ENCODE measurements at places on chromosomes 4 and X. TPM values are rescaled to one million over a fixed set of nuclear protein-coding genes. Genes with fewer than 3 reads are reported as not detected.

DNA sequence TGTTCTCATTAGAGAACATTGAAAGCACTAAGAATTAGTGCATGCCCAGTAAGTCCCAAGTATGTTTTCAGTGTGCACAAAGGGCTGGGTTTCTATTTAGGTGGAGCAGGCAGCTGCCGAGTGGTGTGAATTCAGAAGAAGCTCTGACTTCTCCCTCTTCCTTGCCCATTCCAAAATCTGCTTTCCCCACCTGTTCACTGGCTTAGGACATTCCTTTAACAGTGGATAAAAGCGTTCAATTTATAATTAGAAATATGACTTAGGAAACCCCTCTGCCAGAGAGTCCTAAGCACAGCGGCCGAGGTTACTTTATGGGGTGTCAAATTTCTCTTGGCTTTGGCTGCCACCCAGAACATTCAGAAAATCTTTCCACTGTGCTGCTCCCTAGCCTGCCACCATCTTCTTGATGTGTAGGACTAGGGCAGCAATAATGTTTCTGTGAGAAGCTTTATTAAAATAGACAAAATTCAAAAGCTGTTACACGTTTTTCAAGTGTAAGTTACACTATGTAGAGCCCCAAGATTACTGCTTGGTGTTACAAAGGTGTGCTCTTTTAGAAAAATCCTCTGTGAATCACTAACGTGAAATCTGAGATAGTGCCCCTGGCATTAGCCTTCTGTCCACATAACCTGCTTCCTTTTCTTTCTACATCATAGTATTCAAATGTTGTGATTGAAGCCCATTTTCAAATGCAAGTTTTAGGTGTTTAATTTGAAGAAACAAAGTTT, 191.6 kb upstream of the ANKRD50 start:
- H3K4me1 ChIP-seq, result no peaks in the 10 kb centered on the region
- no peak overlapping the region for H3K4me3 ChIP-seq
- no peaks in the 10 kb centered on the region for H3K27me3 ChIP-seq
- H3K27ac ChIP-seq, result peak overlapping the region; percentile 32
- H3K36me3 ChIP-seq, result no peaks in the 10 kb centered on the region
- DNase-seq, result peak; percentile 54

DNA sequence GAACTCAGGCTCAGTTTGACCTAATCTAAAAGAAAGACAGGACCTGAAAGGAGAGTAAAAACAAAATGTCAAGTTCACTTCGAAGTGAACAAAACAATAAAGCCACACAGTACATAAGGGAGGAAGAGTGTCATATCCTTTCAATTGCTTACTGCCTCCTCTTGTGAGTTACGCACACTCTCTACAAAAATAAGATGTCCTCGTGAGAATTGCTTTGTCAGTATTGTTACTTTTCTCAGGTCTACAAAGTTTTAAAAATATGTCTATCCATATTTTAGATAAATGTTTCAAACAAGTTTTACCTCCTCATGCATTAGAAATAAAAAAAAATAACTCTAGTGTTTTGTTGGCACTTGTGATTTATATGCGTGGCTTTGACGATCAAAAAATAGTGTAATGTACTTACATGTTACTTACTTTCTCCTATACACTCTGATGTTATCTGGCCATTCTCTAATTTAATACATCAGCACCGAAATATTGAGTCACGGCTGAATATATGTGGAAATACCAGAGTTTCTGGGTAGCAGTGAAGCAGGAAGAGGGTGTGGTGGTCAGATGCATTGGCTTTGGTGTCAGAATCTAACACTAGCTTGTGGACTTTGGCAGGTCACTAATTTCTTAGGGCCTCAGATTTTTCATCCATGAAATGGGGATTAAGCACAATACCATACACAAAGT, 8.1 kb upstream of the MRPL1 start:
- no peaks in the 10 kb centered on the region for H3K27me3 ChIP-seq
- no peak overlapping the region for H3K4me3 ChIP-seq
- no peaks in the 10 kb centered on the region for H3K4me1 ChIP-seq
- H3K36me3 ChIP-seq, result no peaks in the 10 kb centered on the region

DNA sequence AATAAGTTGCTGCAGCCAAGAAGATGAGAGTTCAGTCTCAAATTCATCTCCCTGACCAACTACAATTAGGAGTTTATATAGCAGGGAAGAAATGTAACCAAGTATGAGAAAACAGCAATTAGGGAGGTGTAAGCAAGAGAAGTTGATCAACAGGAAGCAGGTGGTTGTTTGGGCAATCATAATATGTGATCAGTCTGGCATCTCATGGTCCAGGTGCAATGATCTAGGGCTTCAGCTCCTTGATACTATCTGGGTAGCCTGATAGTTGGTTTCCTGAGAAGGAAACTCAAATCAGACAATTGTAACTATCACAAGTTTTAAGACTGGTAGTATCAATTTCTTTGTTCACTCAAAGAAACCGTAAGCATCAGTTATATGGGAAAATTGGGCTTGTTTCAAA, 1574.3 kb upstream of the PABPC4L start:
- H3K36me3 ChIP-seq, result no peaks in the 10 kb centered on the region
- no peak for DNase-seq
- H3K4me3 ChIP-seq, result no peak overlapping the region
- H3K27me3 ChIP-seq, result no peaks in the 10 kb centered on the region
- no peaks in the 10 kb centered on the region for H3K4me1 ChIP-seq

Gene SMIM9
- total RNA-seq, result not detected

GRCh38 chrX:150844016-150844415, 54.5 kb downstream of the CD99L2 start:
- no peak overlapping the region for H3K27ac ChIP-seq
- DNase-seq, result no peak
- no peaks in the 10 kb centered on the region for H3K27me3 ChIP-seq
- no peak overlapping the region for H3K4me3 ChIP-seq
- H3K4me1 ChIP-seq, result no peaks in the 10 kb centered on the region

Gene CLDN22
- not detected for total RNA-seq

Gene NMU
- total RNA-seq, result 0.88 TPM

DNA sequence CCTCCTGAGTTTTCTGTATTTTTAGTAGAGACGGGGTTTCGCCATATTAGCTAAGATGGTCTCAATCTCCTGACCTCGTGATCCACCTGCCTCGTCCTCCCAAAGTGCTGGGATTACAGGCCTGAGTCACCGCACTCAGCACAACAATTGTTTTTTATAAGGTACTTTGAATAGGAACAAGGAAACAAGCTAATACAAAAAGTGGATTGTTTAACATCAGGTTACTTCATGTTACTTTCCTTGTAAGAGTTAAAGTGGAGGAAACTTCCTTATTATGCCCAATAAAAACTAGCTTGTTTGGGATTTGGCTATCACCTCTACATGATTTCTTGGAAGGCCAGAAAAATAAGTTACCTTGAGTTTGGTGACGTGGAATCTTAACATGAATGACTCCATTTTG, 698.7 kb downstream of the CCSER1 start:
- no peaks in the 10 kb centered on the region for H3K27me3 ChIP-seq
- no peak overlapping the region for H3K27ac ChIP-seq
- no peaks in the 10 kb centered on the region for H3K4me1 ChIP-seq
- H3K36me3 ChIP-seq, result no peaks in the 10 kb centered on the region
- no peak overlapping the region for H3K4me3 ChIP-seq
- no peak for DNase-seq

GRCh38 chrX:19747652-19748610, 139.5 kb downstream of the SH3KBP1 start:
- no peaks in the 10 kb centered on the region for H3K27me3 ChIP-seq
- peaks cover 7% of the 10 kb centered on the region for H3K4me1 ChIP-seq
- no peak overlapping the region for H3K4me3 ChIP-seq
- H3K27ac ChIP-seq, result no peak overlapping the region

DNA sequence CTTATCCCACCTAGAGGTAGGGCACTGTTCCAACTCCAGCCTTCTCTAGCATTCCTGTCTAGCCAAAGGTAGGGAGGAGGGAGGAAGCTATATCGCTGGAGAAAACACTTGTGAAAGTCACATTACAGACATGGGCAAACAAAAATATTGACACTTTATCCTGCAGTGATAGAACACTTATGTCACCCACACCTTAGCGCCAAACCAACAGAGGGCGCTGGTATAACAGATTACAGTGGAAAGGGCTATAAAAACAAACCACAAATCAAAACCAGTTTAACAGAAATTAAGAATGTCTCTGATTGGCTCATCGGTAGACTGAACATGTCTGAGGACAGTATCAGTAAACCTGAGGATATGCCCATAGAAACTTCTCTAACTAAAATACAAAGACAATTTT, 451.3 kb downstream of the TLL1 start:
- H3K36me3 ChIP-seq, result no peaks in the 10 kb centered on the region
- no peak overlapping the region for H3K27ac ChIP-seq
- H3K4me3 ChIP-seq, result no peak overlapping the region
- no peaks in the 10 kb centered on the region for H3K27me3 ChIP-seq
- no peak for DNase-seq
- no peaks in the 10 kb centered on the region for H3K4me1 ChIP-seq

- no peak overlapping the region for H3K4me3 ChIP-seq
- H3K27ac ChIP-seq, result no peak overlapping the region
- H3K27me3 ChIP-seq, result no peaks in the 10 kb centered on the region
Observed at GRCh38 chr4:154609532-154609931, 2.9 kb downstream of the FGG start.

GRCh38 chr4:4862071-4862551, 2.6 kb downstream of the MSX1 start:
- H3K4me3 ChIP-seq, result no peak overlapping the region
- no peak overlapping the region for H3K27ac ChIP-seq
- H3K36me3 ChIP-seq, result no peaks in the 10 kb centered on the region
- H3K27me3 ChIP-seq, result peaks cover 24% of the 10 kb centered on the region
- H3K4me1 ChIP-seq, result peaks cover 19% of the 10 kb centered on the region

Gene PIM2
- 12.1 TPM for total RNA-seq

DNA sequence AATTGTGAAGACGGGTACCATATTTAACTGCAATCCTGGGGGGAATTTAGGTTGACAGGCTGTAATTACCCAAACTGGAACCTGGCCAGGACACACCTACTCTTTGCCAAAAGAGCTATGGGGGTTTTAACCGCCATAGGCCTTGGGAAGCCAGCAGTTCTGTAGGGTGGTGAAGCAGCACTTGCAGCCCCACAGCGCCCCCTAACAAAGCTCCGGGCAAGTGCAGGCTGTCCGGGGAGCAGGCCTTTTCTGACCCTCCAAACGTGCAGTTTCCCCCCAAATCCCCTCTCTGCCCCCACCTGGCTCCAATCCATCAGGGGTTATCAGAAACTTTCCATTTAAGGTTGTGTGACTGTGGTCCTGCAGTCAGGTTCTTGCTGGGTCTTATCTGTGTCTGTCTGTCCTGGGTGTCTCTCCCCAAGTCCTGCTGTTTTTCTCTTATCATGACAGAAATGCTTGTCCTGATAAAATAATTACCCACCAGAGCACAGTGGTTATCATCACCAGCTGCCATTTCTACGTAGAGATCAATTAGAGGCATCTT, 350.9 kb downstream of the MID1IP1 start:
- no peak for DNase-seq
- H3K4me1 ChIP-seq, result no peaks in the 10 kb centered on the region
- no peak overlapping the region for H3K4me3 ChIP-seq
- H3K36me3 ChIP-seq, result no peaks in the 10 kb centered on the region

- no peak overlapping the region for H3K27ac ChIP-seq
- no peak for DNase-seq
- no peak overlapping the region for H3K4me3 ChIP-seq
- peaks cover 17% of the 10 kb centered on the region for H3K36me3 ChIP-seq
- H3K27me3 ChIP-seq, result no peaks in the 10 kb centered on the region
Observed at GRCh38 chr4:151143162-151143561, 43.7 kb downstream of the RPS3A start.

- H3K4me3 ChIP-seq, result no peak overlapping the region
- H3K36me3 ChIP-seq, result no peaks in the 10 kb centered on the region
- peaks cover 22% of the 10 kb centered on the region for H3K4me1 ChIP-seq
- H3K27me3 ChIP-seq, result no peaks in the 10 kb centered on the region
Observed at GRCh38 chr4:99447079-99447478, 11.9 kb upstream of the ADH7 start.

Gene P2RY8
- total RNA-seq, result 2.5 TPM

Gene MAGEA4
- not detected for total RNA-seq

GRCh38 chrX:13051167-13051528, 6.7 kb upstream of the FAM9C start:
- no peaks in the 10 kb centered on the region for H3K4me1 ChIP-seq
- no peaks in the 10 kb centered on the region for H3K27me3 ChIP-seq
- DNase-seq, result no peak
- H3K27ac ChIP-seq, result no peak overlapping the region

- no peak overlapping the region for H3K4me3 ChIP-seq
- H3K27ac ChIP-seq, result no peak overlapping the region
- no peak for DNase-seq
- no peaks in the 10 kb centered on the region for H3K4me1 ChIP-seq
Observed at GRCh38 chr4:169634975-169635374, 14.6 kb downstream of the CLCN3 start.

- H3K27ac ChIP-seq, result no peak overlapping the region
- H3K4me1 ChIP-seq, result no peaks in the 10 kb centered on the region
- DNase-seq, result no peak
- no peaks in the 10 kb centered on the region for H3K27me3 ChIP-seq
Observed at GRCh38 chr4:130288576-130288975, 1192.6 kb downstream of the C4orf33 start.

Gene GABRG1
- total RNA-seq, result 0.13 TPM

Gene RASSF6
- 2.6 TPM for total RNA-seq

Gene SSX2B
- 3.5 TPM for total RNA-seq

GRCh38 chrX:11504234-11504633, 161.5 kb downstream of the ARHGAP6 start:
- no peak overlapping the region for H3K4me3 ChIP-seq
- peaks cover 5% of the 10 kb centered on the region for H3K4me1 ChIP-seq
- no peaks in the 10 kb centered on the region for H3K27me3 ChIP-seq
- H3K36me3 ChIP-seq, result no peaks in the 10 kb centered on the region

Gene AFM
- total RNA-seq, result not detected

All from thyroid gland (tissue), 4 donors.